Tibial artery (tissue), 4 donors: ENCODE measurements at places on chromosomes 7 and 10.

DNA sequence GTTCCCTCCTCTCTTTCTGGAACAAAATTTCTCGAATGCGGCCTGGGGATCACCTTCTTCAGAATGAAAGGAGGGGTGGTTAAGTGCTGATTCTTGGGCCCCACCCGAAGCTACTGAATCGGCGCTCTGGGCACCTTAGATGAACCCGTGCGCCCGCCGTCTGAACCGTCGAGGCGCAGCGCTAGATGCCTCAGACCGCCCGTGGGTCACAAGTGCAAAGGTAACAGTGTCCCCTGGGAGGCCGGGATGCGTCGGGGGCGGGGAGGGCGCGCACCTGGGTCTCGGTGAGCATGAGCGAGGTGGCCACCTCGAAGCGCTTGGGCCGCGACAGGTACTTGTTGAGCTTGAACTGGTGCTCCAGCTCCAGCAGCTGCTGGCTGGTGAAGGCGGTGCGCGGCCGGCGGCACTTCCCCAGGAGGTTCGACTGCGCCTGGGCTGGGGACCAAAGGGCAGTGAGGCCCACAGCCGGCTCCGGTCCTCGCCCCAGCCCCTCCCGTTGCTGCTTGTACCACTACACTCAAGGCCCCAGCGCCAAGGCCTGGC is 4.2 kb downstream of the MNX1 start:
- DNase-seq = peak; percentile 58

DNA sequence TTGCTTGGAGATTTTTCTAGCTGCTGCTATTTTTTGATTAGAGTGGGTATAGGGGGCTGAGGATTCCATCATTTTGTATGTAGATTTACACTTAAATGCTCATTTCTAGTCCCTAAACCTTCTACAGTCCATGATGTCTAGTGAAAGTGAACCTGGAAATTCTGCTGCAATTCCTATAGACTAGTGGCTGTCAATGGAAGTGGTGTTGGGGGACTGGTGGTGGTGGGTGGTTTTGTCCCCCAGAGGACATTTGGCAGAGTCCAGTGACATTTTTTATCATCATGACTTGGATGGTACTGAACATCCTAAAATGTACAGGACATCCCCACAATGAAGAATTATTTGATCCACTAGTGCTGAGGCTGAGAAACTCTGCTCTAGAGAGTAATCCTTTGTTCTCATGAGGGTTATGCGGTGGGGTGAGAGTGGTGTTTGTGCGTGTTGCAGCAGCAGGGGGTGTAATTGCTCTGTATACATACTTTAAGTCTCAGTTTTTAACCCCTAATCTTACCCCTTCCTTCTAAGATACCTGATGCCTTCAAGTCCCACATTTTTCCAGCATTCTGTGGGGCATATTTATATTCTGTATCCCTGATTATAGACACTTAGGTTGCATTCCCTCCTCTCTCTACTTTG is 35.0 kb downstream of the KIF11 start:
- no peak for DNase-seq

DNA sequence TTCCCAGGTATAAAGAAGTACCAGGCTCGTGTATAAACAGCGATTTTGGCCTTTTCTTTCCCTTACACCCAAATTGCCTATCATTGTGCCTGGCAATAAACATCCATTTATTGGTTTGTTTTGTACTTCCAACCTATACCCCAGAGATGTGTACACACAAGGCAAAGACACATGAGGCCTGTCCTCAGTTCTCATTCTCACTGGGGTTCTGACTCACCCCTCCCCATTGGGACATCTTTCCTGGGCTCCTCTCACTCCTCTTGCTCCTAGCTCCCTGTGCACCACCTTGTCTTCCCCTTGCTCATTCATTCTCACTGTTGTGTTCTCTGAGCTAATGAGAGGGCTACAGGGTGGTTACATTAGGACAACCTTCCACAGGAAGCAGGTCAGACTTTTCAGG is 240.7 kb downstream of the ANK3 start:
- DNase-seq = no peak

- DNase-seq = no peak
Measured at GRCh38 chr7:17255926-17256325, 42.5 kb upstream of the AHR start.

GRCh38 chr10:125792342-125793300 is 17.0 kb upstream of the MMP21 start:
- no peak for DNase-seq

GRCh38 chr10:63496561-63496960 is 24.6 kb upstream of the REEP3 start:
- no peak for DNase-seq

- peak; percentile 6 for DNase-seq
Measured at GRCh38 chr10:1543596-1543995, 193.7 kb downstream of the ADARB2 start.

GRCh38 chr10:79252450-79252849 is 94.8 kb upstream of the PPIF start:
- no peak for DNase-seq

- DNase-seq = no peak
Measured at GRCh38 chr10:11742779-11743298, 657 bp downstream of the ECHDC3 start.

DNA sequence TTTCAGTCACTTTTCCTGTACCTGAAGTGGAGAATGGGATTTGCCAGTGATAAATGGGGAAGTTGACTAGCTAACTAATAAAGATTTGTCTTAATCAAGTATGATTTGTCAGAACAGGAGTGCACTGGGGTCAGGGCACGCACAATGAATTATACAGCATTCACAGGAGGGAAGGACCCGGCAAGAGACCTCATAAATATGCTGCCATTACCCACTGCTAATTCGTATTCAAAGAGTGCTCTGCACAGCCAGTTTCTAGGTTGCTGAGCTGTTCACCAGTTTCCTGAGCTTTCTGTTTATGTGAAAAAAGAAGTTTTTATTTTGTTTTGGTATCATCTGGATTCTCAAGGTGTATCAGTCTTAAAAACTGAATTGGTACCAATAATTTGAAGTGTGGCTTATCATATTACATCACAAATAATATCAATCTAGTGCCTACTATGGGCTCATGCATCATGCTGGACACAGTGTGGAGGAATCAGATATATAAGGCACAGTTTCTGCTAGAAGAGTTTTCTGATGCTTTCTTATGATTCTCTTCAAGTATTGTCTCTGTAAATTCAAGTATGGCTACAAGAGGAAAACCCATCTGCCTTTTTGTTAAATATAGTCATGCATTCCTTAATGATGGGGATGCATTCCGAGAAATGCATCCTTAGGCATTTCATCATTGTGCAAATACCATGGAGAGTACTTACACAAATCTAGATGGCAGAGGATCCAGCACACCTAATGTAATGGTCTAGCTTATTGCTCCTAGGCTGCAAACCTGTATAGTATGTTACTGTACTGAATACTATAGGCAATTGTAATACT is 202.2 kb downstream of the VTI1A start:
- DNase-seq = no peak

- DNase-seq = no peak
Measured at GRCh38 chr10:72682638-72683037, 9.3 kb upstream of the MCU start.

- no peak for DNase-seq
Measured at GRCh38 chr7:26083113-26083512, 68.9 kb upstream of the NFE2L3 start.

GRCh38 chr10:130558746-130559546 is 422.8 kb downstream of the GLRX3 start:
- DNase-seq = no peak

DNA sequence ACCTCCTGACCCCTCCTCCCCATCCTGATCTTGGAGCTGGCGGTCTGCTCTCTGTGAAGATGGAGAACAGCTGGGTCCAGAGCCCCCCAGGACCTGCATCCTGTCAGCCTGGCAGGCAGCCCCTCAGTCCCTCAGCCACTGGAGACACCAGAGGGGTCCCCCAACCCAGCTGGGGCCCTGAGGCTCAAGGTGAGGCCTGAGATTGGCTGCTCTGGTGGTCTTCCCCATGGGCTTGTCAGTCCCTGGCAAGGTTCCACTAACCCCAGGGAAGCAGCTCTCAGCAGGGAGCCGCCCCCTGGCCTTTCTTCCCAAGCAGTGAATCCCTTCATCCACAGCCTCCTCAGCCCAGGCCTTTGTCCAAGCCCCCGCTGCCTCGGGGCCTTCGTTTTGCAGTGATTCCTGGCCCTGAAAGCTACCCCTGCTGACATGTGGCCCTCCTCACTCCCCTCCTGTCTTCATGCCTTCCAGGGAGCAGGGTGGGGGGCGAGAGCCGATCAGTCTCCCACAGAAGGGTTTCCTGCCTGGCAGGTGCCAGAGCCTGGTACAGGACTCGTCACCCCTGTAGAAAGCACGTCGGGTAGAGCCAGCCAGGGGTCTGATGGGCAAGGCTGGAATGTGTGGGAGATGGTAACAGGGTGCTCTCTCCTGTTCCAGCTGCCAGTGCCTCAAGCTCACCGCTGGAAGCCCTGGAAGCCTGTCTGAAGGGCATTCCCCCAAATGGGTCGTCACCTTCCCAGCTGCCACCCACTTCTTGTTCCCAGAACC is 48.5 kb downstream of the ZNF467 start:
- no peak for DNase-seq

GRCh38 chr7:38034062-38034908 is 113.8 kb downstream of the EPDR1 start:
- no peak for DNase-seq

- DNase-seq = peak; percentile 49
Measured at GRCh38 chr7:36265680-36266079, 112.6 kb downstream of the EEPD1 start.

GRCh38 chr7:29335188-29336083 is 140.9 kb downstream of the CHN2 start:
- no peak for DNase-seq

DNA sequence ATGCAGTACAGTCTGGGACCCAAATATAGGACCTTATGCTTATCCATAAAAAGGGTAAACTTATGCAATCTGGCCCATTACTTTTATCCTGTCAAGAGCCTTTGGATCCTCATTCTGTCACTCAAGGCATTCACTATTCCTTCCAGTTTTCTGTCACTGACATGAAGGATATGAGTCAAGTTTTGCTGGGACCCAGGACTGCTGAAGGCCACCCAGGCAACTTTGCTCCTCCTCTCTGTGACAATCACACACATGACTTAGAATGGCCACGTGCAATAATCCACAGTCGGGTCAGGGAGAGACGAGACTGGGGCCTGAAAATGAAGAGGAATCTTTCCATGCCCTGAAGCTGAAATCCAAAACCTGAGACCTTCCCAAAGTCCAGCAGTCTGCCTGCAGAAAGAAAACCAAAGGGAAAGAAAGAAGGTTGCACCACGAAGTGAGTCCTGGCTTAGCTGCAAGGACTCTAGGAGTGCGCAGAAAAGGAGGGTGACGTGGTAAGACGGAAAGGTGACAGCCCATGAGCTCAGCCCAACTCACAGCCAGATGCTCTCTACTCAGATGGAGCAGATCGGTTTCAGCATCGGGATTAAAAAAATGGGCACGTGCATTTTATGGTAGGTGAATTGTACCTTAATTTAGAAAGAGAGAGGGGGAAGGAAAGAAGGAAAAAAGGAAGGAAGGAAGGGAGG is 67.2 kb downstream of the VOPP1 start:
- DNase-seq = no peak
